ENCODE measurements at places on chromosomes 12 and 14.

- H3K27ac ChIP-seq, result no peak overlapping the region
- no peaks in the 10 kb centered on the region for H3K36me3 ChIP-seq
- no peaks in the 10 kb centered on the region for H3K27me3 ChIP-seq
- H3K4me3 ChIP-seq, result no peak overlapping the region
Observed at GRCh38 chr12:96117460-96117859, 76.7 kb upstream of the ELK3 start.

GRCh38 chr12:93990832-93991803 is 157.3 kb upstream of the PLXNC1 start:
- H3K36me3 ChIP-seq, result no peaks in the 10 kb centered on the region
- H3K27ac ChIP-seq, result no peak overlapping the region
- no peaks in the 10 kb centered on the region for H3K27me3 ChIP-seq
- no peak for DNase-seq

- no peaks in the 10 kb centered on the region for H3K27me3 ChIP-seq
- H3K4me1 ChIP-seq, result no peaks in the 10 kb centered on the region
- no peak for DNase-seq
- H3K27ac ChIP-seq, result no peak overlapping the region
Observed at GRCh38 chr14:94761997-94762377, 7.9 kb downstream of the GSC start.

- no peaks in the 10 kb centered on the region for H3K36me3 ChIP-seq
- no peak overlapping the region for H3K4me3 ChIP-seq
- no peak overlapping the region for H3K27ac ChIP-seq
- H3K27me3 ChIP-seq, result no peaks in the 10 kb centered on the region
- no peaks in the 10 kb centered on the region for H3K4me1 ChIP-seq
- no peak for DNase-seq
Observed at GRCh38 chr12:127294651-127295210, 972.2 kb upstream of the TMEM132C start.

DNA sequence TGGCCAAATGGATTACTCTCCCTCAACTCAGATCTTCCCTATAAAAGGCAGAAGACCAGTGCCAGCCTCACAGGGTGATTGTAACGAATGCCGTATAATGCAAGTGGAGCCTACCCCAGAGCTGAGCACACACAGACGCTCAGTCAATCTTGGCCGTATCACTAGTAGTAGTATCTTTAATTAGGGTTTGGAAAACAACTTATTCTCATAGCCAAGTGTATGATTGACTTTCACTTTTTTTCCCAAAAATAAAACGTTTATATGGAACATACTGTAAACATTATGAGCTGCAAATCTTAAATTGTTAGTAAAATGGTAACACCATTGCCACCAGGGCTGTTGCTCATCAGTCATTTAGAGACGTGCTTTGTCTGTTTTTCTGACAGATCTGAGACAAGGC is 30.4 kb downstream of the PLEKHG7 start:
- H3K4me3 ChIP-seq, result no peak overlapping the region
- no peaks in the 10 kb centered on the region for H3K36me3 ChIP-seq
- H3K27me3 ChIP-seq, result no peaks in the 10 kb centered on the region

GRCh38 chr14:94380225-94381148 is 7.9 kb downstream of the SERPINA1 start:
- no peak overlapping the region for H3K27ac ChIP-seq
- H3K27me3 ChIP-seq, result no peaks in the 10 kb centered on the region
- no peaks in the 10 kb centered on the region for H3K4me1 ChIP-seq
- DNase-seq, result no peak
- H3K4me3 ChIP-seq, result no peak overlapping the region
- H3K36me3 ChIP-seq, result no peaks in the 10 kb centered on the region

DNA sequence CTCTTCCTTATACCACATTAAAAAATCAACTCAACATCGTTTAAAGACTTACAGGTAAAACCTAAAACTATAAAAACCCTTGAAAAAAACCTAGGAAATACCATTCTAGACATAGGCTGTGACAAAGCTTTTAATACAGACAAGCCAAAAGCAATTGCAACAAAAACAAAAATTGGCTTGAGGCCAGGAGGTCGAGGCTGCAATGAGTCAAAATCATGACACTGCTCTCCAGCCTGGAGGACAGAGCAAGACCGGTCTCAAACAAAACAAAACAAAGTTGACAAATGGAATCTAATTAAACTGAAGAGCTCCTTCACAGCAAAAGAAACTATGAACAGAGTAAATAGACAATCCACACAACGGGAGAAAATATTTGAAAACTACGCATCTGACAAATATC is 1057.8 kb downstream of the FSCB start:
- no peaks in the 10 kb centered on the region for H3K4me1 ChIP-seq
- DNase-seq, result no peak
- H3K27ac ChIP-seq, result no peak overlapping the region
- no peaks in the 10 kb centered on the region for H3K36me3 ChIP-seq
- no peaks in the 10 kb centered on the region for H3K27me3 ChIP-seq
- no peak overlapping the region for H3K4me3 ChIP-seq

DNA sequence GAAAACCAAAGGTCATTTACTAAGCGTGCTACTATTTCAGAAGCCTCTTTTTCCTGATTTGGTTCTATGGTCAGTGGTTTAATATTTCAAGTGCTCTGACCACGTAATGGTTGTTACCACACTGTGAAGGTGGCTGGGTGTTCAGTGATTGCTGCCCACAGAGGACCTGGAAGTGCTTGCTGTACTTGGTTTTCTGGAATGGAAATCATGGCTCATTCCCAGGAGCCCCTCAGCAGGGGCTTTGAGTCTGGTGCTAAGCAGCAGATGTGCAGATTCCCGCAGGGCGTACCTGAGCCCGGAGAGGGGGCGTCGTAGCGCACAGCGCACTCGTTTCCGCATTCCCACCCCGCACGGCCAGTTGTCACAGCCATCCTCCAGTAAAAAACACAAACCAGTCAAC is 50.5 kb downstream of the TRAF3 start:
- DNase-seq, result no peak
- H3K36me3 ChIP-seq, result no peaks in the 10 kb centered on the region
- H3K4me3 ChIP-seq, result no peak overlapping the region
- no peaks in the 10 kb centered on the region for H3K4me1 ChIP-seq
- no peaks in the 10 kb centered on the region for H3K27me3 ChIP-seq
- H3K27ac ChIP-seq, result no peak overlapping the region

GRCh38 chr12:57754411-57755193 is at the start of gene MARCHF9:
TSS of gene MARCHF9 (plus strand) at chr12:57755103. CDS start at chr12:57755529, 426 bp downstream.
- DNase-seq, result peak; percentile 80
- peak within 1 kb of the TSS; percentile 57 for H3K4me3 ChIP-seq
- peak within 1 kb of the TSS; percentile 43 for H3K27ac ChIP-seq
- H3K36me3 ChIP-seq, result no peaks in the 10 kb centered on the region
- H3K4me1 ChIP-seq, result no peaks in the 10 kb centered on the region

DNA sequence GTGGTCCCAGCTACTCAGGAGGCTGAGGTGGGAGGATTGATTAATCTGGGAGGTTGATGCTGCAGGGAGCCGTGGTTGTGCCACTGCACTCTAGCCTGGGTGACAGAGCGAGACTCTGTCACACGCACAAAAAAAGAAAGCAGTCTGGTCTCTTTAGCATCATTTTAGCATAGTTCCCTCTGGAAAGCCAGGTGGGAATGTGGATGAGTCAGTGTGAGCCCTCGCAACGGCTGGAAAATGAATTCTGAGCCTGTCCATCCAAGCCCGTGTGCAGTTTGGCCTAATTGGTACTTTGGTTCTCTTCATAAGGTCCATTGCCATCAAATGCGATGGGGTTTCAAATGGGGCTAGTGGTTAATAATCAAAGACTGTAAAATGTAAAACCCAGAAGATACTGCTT is 2.4 kb downstream of the MYL2 start:
- H3K4me3 ChIP-seq, result no peak overlapping the region
- no peaks in the 10 kb centered on the region for H3K27me3 ChIP-seq
- DNase-seq, result no peak
- no peaks in the 10 kb centered on the region for H3K36me3 ChIP-seq

DNA sequence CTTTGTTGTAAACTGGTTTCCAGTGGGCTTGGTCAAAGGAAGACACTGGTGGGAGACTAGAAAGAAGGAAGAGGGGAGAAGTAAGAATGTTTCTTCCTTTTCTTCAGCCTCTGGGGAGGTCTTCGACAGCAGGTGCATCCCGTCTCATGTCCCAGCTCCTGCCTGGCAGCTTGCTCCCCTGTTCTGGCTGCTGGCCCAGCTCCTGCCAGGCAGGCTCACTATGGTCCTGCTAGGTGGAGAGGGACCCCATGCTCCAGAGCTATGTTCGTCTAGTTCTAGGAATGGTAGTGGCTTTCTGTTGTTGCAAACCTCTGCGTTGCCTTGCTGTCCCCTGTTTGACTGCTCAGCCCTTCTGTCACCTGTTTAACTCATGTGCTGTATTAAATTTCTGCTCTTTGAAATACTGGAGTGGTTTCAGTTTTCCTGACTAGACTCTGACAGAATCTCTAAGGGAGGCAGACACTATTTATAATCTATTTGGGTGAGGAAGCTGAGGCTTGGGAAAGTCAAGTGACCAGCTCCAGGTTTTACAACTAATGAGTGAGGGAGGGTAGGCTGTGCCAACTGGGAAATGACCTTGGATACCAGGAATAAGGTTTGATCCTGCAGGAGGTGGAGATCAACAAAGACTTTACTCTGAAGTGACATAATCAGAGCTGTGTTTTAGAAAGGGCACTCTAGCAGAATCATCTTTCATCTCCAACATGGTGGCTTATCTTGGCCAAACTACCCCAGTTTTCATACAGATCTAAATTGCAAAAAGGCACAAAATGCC is 94.7 kb upstream of the DDHD1 start:
- H3K4me1 ChIP-seq, result peaks cover 9% of the 10 kb centered on the region
- H3K4me3 ChIP-seq, result no peak overlapping the region
- H3K36me3 ChIP-seq, result no peaks in the 10 kb centered on the region
- H3K27ac ChIP-seq, result no peak overlapping the region

DNA sequence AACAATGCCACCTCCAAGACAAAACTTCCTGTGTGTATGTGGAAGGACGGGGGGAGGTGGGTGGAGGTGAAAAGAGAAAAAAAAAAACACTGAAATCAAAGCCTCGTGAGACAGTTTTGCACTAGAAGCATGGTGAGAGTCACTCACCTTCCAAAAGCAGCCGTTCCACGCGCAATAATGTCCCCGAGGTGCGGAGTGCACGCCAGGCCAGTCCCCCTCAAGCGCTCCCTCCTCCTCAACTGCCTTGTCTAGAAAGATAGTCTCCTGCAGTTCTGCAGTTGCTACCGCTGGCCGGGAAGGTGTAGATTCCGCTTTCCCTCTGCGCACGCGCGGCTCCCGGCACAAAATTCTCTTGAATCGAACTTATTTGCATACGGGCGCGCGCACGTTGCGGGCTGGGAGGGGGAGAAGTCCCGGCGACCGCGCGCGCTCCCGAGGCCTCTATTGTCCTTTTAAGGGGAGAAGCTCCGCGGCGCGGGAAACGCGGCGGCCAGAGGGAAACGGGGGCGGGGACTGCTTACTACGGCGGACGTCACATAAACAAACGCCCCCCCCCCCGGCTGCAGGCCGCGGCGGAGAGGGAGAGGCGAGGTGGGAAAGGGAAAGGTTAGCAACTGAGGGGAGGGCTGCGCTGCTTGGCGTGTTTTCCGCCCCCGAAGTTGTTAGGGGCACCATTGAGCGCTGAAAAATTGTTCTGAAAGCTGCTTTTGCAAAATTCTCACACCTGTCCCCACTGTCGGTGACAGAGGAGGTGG is at the start of gene SINHCAF:
SINHCAF (minus strand) TSS at position 274 of the 755 bp plus-strand sequence. CDS start 27,946 bp downstream, outside the sequence.
- no peaks in the 10 kb centered on the region for H3K27me3 ChIP-seq
- H3K27ac ChIP-seq, result peak within 1 kb of the TSS; percentile 97
- DNase-seq, result peak; percentile 100
- H3K4me3 ChIP-seq, result peak within 1 kb of the TSS; percentile 79

DNA sequence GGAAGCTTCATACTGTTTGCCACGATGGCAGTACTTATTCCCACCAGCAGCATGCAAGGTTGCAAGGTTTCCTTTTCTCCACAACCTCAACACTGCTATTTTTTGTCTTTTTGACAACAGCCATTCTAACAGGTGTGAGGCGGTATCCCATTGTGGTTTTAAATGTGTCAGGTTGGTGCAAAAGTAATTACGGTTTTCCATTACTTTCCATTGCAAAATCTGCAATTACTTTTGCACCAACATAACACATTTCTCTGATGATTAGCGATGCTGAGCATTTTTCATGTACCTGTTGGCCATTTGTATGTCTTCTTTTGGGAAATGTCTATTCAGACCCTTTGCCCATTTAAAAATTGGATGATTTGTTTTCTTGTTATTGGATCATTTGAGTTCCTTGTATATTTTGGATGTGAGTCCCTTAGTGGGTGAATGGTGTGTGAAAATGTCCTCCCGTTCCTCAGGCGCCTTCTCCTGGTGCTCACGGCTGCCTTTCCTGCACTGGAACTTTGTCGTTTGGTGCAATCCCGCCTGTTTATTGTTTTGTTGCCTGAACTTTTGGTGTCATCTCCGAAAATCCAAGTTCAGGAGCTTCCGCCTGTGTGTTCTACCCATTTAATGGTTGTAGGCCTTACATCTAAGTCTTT is 213.6 kb downstream of the KIF26A start:
- DNase-seq, result no peak
- no peaks in the 10 kb centered on the region for H3K4me1 ChIP-seq
- H3K27ac ChIP-seq, result no peak overlapping the region

- H3K4me1 ChIP-seq, result no peaks in the 10 kb centered on the region
- no peak for DNase-seq
- H3K27ac ChIP-seq, result no peak overlapping the region
- H3K27me3 ChIP-seq, result no peaks in the 10 kb centered on the region
- no peak overlapping the region for H3K4me3 ChIP-seq
- H3K36me3 ChIP-seq, result peaks cover 14% of the 10 kb centered on the region
Observed at GRCh38 chr12:123223241-123223668, 9.7 kb downstream of the MPHOSPH9 start.

DNA sequence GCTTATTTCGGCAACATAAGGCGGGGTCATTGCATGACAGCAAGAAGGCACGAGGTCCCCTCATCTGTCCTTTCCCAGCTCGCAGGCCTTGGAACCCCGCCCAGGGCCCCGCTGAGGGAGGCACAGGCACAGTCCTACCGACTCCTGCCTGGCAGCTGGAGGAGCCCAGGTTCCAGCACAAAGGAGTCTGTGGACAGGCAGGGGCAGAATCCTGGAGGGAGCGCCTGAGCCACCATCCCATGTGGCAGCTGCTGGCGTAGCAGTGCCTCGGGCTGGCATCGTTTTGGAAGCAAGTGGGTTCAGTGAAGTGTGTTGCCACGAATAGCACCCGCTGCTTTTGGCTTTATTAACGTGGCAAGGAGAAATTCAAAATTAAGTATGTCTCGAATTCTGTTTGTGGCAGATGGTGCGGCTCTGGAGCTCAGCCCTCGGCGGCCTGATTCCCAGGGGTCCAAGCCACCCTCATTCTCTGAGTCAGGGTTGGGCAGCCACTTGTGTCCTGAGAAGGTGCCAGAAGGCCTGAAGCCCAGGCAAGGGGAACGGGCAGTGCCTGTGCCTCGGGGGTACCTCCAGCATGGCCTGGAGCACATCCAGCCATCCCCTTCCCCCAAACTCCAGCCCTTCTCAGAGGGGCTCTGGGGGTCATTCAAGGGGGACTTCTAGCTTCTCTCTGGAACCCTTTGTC is 35.9 kb downstream of the SLC8B1 start:
- H3K27ac ChIP-seq, result peak overlapping the region; percentile 55
- H3K27me3 ChIP-seq, result no peaks in the 10 kb centered on the region
- H3K4me3 ChIP-seq, result no peak overlapping the region
- H3K4me1 ChIP-seq, result peaks cover 3% of the 10 kb centered on the region
- peak; percentile 76 for DNase-seq
- H3K36me3 ChIP-seq, result no peaks in the 10 kb centered on the region

- peaks cover 7% of the 10 kb centered on the region for H3K4me1 ChIP-seq
- peak overlapping the region; percentile 94 for H3K4me3 ChIP-seq
- DNase-seq, result no peak
- H3K36me3 ChIP-seq, result no peaks in the 10 kb centered on the region
- no peaks in the 10 kb centered on the region for H3K27me3 ChIP-seq
Observed at GRCh38 chr14:21436567-21437062, 19.3 kb downstream of the CHD8 start.
